ENCODE measurements at places on chromosomes 12 and 14.

- no peak for DNase-seq
Observed at GRCh38 chr14:61992139-61992538, 229.9 kb downstream of the SNAPC1 start.

GRCh38 chr14:102316338-102316742 is 3.2 kb upstream of the ZNF839 start:
- no peak for DNase-seq

DNA sequence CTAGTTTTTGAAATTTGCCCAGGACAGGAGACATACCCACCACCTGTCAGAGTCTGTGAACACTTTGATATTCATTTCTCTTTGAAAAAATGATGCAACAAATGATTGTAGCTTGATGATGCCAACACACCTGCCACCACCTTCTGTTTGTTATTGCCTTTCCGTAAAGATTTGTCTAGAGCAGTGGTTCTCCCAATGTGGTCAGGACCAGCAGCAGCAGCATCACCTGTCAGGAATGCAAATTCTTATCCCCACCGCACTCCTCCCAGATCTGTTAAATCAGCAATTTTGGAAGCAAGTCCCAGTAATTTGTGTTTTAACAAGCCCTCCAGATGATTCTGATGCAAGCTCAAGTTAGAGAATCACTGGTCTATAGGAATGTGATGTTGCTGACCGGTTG is 9.9 kb downstream of the CCDC175 start:
- DNase-seq: no peak

- no peak for DNase-seq
Observed at GRCh38 chr14:87405563-87405962, 587.4 kb downstream of the GALC start.

DNA sequence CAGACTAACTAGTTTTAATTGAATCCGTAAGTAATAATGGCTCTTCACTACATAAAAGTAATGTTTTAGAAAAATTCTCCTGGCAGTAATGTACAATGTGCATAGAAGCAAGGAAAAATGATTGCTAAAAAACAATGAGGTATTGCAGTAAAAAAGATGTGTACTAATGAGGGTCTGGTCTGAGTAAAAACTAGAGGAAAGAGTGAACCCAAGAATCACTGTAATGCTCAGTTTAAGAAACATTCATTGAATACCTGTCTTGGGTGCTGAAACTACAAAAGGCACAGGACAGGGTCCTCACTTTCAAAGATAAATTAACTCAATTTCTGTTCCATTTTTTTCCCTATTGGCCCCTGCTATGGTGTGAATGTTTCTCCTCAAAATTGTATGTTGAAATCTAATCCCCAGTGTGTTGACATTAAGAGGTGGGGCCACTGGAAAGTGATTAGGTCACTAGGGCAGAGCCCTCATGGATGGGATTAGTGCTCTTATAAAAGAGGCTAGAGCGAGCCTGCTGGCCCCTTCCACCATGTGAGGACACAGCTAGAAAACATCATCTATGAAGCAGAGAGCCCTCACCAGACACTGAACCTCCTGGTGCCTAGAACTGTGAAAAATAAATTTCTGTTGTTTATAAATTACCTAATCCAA is 51.6 kb downstream of the RPS6KA5 start:
- peak; percentile 26 for DNase-seq

DNA sequence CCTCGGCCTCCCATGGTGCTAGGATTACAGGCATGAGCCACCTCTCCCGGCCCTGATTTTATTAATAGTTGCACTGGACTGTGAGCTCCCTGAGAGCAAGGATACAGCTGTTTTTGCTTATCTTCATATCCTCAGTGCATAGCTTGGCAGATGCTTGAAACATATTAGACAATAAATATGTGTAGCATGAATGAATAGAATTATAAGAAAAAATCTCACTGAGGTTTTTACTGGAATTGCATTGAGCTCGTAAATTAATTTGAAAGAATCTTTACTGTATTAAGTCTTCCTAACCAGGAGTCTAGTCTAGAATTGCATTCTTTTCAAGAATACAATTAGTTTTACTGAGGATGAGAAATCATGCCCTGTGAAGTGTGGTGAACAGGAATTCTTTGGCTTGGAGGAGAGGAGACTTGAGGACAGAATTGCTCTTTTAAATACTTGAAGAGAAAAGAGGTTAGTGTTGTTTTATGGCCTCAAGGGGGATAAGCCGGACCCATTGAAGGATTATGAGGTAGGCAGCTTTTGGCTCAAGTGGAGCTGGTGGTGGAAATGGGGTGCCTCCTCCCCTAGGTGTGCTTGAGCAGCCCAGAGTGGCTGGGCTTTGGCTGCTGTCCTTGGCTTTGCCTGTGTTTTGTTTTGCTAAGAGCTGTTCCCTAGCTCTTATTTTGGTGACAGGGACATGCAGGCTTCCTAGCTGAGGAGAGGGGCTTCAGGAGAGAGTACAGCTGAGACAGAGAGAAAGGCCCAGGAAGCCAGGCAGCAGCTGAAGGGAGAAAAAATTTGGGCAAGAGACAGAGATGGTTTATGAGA is 34.0 kb downstream of the PLEKHD1 start:
- peak; percentile 71 for DNase-seq

- DNase-seq: no peak
Observed at GRCh38 chr12:87107766-87108165, 851.6 kb upstream of the MGAT4C start.

GRCh38 chr14:76083796-76084765 is 67.6 kb upstream of the GPATCH2L start:
- DNase-seq: no peak

DNA sequence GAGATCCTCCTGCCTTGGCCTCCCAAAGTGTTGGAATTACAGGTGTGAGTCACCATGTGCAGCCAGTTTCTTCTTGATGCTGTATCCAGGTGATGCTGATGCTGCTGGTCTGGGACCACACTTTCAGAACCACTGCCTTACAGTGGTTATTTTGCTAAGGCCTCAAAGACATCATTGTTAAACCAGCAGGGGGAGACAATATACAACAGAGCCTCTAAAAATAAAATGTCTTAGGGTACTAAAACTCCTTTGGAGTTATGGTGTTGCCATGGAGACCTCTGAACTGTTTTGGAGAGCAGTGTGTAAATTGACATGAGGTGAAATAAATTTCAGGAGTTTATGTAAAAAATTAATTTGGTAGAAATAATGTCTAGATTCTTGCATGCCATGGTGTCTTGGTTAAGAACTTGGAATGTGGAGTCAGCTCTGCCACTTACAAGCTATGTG is 1.1 kb upstream of the ARG2 start:
- peak; percentile 43 for DNase-seq
